Smooth muscle cell of the brain vasculature (primary cell): ENCODE measurements at places on chromosomes 2 and 18.

DNA sequence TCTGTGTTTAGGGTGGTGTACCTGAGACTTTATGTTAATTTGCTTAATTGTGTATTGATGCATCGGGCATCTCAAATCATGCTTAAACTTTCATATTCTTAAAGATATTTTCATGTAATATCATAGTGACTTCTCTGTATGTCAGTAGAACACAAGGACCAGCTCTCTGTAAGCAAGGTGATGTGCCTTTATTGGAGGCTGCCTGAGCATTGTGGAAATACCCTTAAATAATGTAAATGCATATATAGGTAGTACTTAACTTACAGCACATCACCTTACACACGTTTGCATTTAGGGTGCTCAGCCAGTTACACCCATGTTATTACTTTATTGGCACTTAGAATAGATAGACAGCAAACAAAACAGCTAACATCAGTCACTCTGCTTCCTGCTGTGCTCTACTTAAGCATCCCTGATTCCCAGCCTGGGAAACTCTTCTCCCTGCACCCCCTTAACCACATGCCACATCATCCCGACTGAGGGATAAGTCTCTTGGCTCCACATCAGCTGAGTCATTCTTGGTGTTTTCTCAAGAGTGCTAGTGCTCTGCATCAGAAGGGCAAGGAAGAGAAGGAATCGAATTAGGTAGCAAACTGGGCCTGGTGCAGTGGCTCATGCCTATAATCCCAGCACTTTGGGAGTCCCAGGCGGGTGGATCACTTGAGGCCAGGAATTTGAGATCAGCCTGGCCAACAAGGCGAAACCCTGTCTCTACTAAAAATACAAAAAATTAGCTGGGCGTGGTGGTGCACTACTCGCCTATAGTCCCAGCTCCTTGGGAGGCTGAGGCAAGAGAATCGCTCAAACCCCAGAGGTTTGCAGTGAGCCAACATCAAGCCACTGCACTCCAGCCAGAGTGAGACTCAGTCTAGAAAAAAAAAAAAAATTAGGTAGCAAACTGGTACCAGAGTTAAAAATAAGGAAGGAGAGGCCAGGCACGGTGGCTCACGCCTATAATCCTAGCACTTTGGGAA lies 108.7 kb downstream of the MAP3K20 start:
- DNase-seq = peak; percentile 95

- DNase-seq = no peak
Measured at GRCh38 chr2:236862961-236863728, 222.5 kb upstream of the COPS8 start.

GRCh38 chr2:97267411-97268074 lies 154.6 kb downstream of the ANKRD36 start:
- DNase-seq = no peak

DNA sequence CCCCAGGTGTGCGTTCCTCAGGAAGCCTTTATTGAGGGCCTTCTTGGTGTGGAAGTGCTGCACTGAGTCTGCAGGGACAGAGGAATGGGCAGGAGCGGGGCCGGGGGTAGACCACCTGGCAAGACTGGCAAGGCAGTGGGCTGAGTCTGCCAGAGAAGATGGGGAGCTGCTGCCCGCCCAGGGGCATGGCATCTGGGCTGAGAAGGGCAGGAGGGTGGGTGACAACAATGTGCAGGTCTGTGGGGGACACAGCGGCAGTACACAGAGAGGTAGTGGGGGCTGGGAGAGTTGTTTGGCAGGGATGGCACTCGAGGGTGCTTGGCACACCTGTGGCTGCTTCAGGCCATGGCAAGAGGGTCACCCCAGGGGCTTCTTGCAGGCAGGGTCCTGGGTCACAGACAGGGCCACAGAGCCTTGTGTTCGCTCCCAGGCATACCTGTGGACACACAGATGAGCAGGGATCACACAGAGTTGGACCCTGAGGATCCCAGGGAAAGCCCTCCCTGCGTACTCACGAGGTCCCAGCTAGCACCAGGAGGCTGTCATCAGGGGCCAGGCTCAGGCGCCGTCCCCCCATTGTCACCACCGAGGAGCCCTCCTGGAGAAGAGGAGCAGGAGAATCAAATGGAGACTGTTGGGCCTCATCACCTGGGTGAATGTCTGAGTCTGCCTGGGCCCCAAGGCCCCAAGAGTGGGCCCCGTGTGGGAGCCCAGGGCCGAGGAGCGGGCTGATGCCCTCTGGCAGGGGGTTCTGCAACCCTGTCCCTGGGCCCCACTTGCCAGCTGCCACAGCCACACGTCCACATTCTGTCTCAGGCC lies 3.4 kb upstream of the OXER1 start:
- no peak for DNase-seq

DNA sequence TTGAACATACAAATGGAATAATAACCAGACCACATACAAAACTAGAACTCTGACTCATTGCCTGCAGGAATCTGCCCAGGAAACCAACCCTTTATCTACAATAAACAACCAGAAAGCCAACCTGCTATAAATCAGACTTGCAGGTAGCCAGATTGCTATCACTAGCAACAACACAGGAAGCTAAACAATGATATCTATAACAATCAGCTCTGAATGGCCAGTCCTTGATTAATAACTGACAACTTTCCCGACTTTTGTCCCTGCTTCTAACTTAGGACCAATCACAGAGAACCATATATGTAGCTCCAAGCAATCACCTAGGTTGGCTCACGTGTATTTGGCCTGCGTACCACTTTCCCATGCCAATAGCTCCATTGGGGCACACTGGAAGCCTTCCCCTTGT lies 470.8 kb downstream of the RIT2 start:
- no peak for DNase-seq

GRCh38 chr2:109407276-109408042 lies 206.3 kb downstream of the SEPTIN10 start:
- no peak for DNase-seq

- no peak for DNase-seq
Measured at GRCh38 chr2:203451011-203451410, 84.1 kb downstream of the RAPH1 start.

GRCh38 chr18:76522122-76522503 lies 27.1 kb upstream of the ZNF516 start:
- DNase-seq = no peak

- DNase-seq = no peak
Measured at GRCh38 chr2:48205137-48205798, 299.0 kb upstream of the FBXO11 start.

GRCh38 chr18:3552305-3552704 lies 102.3 kb downstream of the TGIF1 start:
- no peak for DNase-seq

DNA sequence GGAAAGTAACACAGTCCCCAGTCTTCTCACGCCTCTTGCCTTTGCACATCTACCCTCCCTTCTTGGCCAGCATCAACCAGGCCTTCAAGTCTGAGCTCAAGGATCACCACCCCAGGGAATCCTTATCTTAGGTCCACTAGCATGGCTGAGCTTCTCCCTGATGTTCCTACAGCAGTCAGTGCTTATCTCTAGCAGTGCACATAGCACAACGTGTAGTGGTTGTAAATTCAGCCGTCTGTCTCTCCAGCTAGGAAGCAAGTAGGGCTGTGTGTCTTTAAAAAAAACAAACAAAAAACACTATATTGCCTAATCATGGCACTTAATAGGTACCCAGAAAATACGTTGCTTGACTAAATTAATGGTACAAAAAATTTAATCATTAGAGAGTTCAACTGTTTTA lies 29.2 kb downstream of the KCNG3 start:
- DNase-seq = no peak

DNA sequence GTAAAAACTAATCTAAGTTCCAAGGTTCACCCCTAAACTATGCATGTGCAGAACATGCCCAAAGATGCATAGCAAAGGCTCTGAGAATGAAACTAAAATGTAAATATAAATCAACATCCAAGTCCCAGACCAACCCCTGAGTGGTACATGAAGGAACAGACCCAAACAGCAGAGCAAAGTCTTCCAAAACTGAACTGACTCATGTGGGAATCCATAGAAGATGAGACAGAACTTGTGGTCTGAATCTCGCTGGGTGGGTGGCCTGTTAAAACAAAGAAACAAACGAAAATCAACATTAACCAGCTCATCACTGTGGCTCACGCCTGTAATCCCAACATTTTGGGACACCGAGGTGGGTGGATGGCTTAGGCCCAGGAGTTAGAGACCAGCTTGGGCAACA lies 29.5 kb upstream of the ATRAID start:
- DNase-seq = peak; percentile 37

DNA sequence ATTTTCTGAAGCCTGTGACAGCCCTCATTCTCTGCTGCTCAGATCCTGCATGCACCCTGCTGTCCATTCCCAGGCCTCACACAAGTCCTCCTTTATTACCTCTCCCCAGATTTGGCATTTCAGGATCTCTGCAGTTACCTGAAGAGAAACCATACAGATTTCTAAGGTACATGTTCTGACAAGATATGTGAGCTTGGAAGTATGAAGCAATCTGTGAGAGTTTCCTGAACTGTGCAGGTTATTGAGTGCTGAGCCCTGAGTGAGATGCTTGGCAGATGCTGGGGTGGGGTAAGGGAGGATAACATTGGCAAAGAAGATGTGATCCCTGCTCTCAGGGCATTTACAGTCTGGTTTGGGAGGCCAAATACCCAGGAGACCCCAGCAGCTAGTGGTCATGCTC lies 122.1 kb upstream of the STPG4 start:
- DNase-seq = no peak

DNA sequence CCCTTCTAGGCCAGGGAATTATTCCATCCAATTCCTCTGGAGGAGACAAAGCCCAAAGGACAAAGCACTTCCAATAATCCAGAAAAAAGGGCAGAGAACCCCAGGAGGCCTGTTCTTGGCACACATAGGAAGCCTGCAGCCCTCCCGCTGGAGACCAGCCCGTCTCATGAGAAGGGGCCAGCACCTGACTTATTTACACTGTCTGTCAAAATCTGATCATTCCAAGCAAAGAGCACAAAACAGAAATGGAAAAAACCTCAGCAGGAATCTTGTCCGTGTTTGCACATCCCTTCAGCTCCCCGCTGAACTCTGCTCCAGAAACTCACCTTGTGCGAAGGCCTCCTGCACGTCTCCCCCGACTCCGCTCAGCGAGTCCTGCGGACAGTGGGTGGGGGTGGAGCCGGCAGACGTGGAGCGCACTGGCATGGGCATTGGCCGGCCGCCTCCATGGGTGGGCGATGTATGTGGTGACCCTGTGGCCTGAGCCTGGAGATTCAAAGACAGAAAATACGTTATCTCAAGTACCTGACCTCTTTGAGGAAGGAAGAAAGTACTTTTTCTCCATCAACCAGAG lies 46.2 kb upstream of the DNMT3A start:
- no peak for DNase-seq

DNA sequence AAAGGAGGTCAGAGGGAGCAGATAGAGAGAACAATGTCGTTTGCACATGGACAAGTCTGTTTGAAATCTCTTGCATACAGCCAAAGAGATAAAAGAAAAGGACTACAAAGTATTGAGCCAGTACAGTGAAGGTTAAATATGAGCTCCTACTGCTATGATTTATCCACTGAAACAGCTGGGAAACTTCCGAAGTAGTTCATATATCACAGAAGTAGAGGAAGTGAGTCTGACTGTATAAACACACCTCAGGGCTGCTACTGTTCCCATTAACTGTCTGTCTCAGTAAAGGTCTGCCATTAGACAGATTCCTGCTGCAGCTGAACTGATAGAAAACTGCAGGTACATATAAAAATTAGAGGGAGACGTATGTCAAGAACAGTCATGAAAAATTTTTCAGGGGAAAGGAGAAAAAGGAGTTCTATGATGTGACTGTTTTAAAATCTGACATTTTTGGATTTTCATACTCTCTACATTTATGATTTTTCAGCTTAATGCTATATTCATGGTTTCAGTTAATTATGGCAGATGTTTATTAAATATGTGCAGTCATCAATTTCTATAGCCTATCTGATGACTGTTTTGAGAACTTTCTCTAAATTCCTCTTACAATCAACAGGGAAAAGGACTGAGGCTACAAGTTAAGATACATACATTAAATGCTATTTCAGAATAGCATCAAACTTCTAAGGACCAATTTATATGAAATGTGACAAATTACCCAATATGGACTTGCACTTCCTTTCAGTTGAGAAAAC lies 364.7 kb downstream of the ERBB4 start:
- DNase-seq = no peak

- DNase-seq = no peak
Measured at GRCh38 chr2:238634701-238635357, 208.1 kb downstream of the ASB1 start.

DNA sequence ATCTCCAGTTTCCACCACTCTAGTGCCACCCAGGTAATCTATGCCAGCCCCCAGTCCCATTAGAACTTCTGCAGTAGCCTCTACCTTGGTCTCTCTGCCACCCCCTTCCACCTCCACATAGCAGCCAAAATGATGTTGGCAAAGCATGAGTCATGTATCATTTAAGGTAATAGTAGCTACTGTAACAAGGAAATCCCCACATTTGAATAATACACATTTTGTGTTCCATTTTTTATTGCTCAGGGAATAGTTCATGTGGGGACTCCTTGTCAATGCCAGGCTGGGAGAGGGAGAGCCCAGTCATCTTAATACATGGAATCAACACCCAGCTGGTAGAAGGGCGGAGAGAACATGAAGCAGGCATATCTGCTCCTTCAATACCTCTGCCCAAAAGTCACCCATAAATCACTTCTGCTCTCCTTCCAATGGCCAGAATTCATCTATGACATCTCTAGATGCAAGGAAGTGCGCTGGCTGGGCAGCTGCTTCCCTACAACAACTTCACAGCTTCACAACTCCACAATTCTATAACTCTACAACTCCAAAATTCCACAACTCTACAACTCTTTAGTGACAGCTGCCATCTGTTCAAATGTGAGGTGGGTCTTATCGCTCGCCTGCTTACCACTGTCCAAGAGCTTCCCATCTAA lies 70.6 kb upstream of the GLS start:
- no peak for DNase-seq

- peak; percentile 73 for DNase-seq
Measured at GRCh38 chr2:111705711-111706336, 178.2 kb downstream of the ANAPC1 start.

DNA sequence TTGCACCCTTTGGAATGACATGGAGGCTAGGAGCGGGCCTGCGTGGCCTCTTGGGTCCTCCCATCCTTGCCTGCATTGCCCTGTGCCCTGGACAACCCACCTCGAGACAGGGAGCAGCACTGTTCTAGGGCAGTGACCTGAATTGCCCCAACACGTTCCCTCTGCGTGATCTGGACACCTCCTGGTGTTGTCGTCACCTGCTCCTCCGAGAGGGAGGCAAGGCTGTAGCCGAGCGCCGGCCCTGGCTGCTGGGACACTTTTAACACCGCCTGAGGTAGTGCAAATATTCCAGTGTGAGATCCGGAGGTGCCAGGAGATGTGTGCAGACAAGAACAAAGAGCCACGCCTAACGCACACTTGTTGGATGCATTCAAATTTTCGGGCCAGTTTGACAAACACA lies 131.5 kb downstream of the SMAD7 start:
- no peak for DNase-seq

GRCh38 chr18:57803103-57803969 lies at the start of gene ATP8B1:
Gene ATP8B1 (minus strand): TSS chr18:57803315. CDS start chr18:57731807, 71,508 bp downstream.
- DNase-seq = no peak

DNA sequence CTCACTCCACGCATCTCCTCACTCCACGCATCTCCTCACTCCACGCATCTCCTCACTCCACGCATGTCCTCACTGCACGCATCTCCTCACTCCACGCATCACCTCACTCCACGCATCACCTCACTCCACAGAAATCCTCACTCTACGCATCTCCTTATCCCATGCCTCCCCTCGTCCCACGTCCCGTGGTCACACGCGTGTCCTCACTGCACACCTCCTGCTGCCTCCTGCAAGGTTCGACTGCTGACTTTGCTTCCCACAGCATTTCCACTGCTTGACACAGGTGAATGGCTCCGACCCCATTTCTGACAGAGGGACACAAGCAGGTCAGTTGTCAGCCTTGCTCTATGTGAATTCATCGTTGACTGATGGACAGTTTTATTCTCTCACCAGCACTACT lies 103.0 kb downstream of the USP40 start:
- DNase-seq = no peak

GRCh38 chr2:150043172-150043500 lies 444.3 kb downstream of the RND3 start:
- DNase-seq = no peak
